Uterus (tissue), 4 donors: ENCODE measurements at places on chromosomes 16 and 17.

- H3K4me1 ChIP-seq, result no peaks in the 10 kb centered on the region
- no peak overlapping the region for H3K4me3 ChIP-seq
- no peaks in the 10 kb centered on the region for H3K27me3 ChIP-seq
These were observed 11.5 kb upstream of the MMD start for GRCh38 chr17:55433029-55433628.

DNA sequence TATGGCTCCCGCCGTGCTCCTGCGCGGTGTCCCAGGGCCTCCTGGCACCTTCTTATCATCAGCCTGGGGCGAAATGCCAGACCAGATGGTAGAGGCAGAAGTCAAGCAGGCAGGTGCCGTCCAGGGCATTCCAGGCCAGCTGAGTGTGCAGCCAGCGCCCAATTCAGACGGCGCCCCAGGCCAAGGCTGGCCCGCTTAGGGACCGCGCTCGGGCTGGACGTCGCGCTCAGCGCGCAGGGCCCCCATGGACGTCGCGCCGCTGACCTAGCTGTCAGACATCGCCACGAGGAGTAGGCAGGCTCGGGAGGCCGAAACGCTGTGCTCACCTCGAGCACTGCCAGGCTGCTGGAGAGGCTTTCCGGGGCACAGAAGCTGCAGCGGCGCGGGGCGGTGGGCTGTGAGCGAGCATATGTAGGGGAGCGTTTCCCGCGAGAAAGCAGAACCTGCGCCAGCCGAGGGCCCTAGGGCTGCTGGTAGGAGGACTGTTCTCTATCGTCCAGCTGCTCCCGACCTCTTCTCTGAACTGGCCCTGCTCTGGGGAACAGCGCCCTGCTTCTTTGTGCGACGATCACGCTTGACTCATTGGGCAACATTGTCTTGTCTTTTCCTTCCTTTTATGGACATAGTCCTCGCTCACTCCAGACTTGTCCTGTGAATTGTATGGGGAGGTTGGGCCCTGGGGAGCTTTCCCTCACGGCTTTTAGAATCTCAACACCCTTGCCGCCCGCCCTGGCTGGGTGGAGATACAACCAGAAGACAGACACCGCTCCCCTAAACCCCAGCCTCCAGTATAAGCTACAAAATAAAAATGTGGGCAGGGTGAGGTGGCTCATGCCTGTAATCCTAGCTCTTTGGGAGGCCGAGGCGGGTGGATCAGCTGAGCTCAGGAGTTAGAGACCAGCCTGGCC is 8.4 kb upstream of the CA4 start:
- no peak overlapping the region for H3K4me3 ChIP-seq
- H3K27me3 ChIP-seq, result peaks cover 20% of the 10 kb centered on the region

- H3K27ac ChIP-seq, result no peak overlapping the region
- no peak for DNase-seq
- H3K27me3 ChIP-seq, result no peaks in the 10 kb centered on the region
- no peaks in the 10 kb centered on the region for H3K4me1 ChIP-seq
- H3K4me3 ChIP-seq, result no peak overlapping the region
These were observed 14.5 kb downstream of the RPRML start for GRCh38 chr17:46964315-46965265.

DNA sequence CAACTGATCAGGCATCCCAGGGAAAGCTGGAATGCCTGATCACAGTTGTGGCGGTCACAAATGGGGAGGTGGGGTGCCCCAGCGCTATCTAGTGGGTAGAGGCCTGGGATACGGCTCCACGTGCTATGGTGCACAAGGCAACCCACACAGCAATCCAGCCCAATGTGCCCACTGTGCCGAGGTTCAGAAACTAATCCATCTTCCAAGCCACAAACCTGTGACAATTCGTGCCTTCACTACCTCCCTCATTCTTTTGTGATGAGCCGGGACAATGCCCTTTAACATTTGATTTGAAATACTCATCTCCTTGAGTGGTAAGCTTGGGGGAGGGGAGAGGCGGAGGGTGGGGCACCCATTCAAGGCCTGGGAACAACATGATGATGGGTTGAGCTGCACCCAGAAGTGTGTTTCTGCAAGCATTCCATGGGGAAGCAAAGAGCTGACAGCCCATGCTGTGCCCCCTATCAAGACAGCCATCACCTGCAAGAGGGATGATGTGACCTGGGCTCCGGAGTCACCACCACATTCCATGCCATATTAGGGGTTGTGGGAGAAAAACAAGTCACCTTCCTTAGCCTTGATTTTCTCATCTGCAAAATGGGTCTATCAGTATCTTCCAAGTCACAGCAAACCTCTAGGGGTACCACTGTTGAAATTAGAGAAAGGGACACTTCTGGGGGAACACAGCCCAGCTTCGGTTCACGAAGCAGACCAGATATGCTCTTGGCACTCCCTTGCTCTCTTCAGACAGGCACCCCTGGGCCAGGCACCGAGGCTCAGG is 3.7 kb downstream of the ELOB start:
- H3K27ac ChIP-seq, result no peak overlapping the region
- peaks cover 12% of the 10 kb centered on the region for H3K4me1 ChIP-seq
- DNase-seq, result no peak

DNA sequence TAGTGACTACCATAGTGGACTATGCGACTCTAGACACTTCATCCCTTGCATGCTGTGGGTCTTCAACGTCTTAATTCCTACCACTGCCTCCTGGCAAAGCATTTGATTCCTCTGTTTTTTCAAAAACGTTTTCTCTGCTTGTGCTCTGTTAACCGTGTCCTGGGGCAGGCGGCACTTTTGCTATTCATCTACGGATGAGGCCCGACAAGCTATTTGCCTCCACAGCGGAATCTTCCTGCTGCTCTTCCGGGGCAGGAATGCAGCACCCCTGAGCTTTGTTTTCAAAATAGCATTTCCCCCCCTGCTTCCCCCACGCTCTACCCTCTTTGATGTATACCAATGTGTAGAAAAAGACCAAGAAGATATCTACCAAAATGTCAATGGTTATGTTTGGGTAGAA is 39.8 kb upstream of the METTL16 start:
- H3K4me1 ChIP-seq, result no peaks in the 10 kb centered on the region
- H3K36me3 ChIP-seq, result no peaks in the 10 kb centered on the region

DNA sequence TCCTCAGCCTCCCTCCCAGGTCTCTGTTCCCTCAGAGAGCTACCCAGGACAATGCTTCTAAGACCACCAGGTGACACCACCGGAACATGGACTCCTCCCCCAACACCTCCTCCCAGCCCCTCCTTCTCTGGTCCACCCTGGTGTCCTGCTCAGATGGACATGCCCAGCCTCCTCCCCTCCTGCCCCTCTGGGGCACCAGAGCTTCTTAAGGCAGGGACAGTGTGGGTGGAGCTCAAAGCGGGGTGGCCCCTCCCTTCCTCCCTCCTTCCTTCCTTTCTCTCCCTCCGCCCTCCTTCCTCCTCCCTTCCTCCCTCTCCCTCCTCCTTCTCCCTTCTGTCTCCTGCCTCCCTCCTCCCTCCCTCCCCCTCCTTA is 22.7 kb downstream of the TRPV3 start:
- no peaks in the 10 kb centered on the region for H3K27me3 ChIP-seq
- H3K27ac ChIP-seq, result no peak overlapping the region
- no peak for DNase-seq
- H3K36me3 ChIP-seq, result no peaks in the 10 kb centered on the region
- H3K4me3 ChIP-seq, result no peak overlapping the region

DNA sequence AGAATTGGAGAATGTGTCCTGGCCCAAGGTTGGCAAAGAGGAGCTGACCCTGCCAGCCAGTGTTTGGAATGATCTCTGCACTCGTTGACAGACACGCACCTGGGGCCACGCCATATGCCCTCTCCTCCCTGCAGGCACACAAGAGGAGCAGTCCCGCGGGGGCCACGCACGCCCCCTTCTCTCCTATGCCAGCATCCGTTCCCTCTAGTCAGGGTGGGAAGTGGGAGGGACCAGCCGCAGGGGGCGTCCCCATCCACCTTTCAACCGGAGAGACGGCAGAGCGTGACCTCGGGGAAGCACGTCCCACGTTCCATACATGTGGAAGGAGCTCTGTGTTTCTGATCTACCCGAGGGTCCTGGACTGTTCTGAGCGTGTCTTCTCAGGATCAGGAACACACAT is 86.9 kb upstream of the ZNF750 start:
- no peaks in the 10 kb centered on the region for H3K4me1 ChIP-seq
- no peaks in the 10 kb centered on the region for H3K27me3 ChIP-seq
- no peaks in the 10 kb centered on the region for H3K36me3 ChIP-seq
- no peak overlapping the region for H3K4me3 ChIP-seq
- H3K27ac ChIP-seq, result no peak overlapping the region

DNA sequence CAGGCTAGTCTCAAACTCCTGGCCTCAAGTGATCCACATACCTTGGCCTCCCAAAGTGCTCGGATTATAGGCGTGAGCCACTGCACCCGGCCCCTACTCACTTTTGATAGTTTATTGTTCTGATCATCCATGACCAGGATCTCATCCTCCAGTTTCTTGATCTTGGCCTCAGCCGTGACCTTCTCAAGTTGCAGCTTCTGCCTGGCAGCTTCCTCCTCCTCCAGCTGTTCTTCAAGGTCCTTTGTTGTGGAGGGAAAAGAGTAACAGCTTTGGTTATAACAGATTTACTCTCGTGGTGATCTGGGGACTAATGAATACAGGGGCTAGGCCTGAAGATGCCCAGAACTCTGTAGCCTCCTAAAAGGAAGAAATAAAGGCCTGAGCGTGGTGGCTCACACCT is 89.9 kb downstream of the NDE1 start:
- no peak for DNase-seq
- no peak overlapping the region for H3K27ac ChIP-seq
- no peak overlapping the region for H3K4me3 ChIP-seq
- H3K4me1 ChIP-seq, result no peaks in the 10 kb centered on the region

GRCh38 chr16:88703486-88704309 is 2.5 kb downstream of the RNF166 start:
- H3K27ac ChIP-seq, result no peak overlapping the region
- H3K27me3 ChIP-seq, result no peaks in the 10 kb centered on the region
- H3K4me3 ChIP-seq, result no peak overlapping the region
- no peak for DNase-seq

DNA sequence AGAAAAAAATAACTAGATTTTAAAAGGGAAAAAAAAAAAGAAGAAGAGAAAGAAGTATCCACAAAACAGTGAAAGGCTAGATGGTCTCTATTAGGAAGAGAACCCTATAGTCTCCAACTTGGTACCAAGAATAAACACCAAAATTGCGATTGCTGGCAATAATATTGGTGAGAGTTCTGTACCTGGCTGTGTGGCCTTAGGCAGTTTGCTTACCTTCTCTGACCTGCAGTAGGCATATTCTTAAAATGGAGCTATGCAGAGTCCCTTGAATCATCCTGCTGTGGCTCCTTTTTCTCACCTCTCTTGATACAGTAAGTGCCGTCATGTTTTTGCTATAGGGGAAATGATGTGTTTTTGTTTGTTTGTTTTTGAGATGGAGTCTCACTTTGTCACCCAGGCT is 35.1 kb downstream of the BRCA1 start:
- DNase-seq, result no peak
- H3K27me3 ChIP-seq, result no peaks in the 10 kb centered on the region
- H3K27ac ChIP-seq, result no peak overlapping the region
- no peaks in the 10 kb centered on the region for H3K36me3 ChIP-seq
- H3K4me1 ChIP-seq, result no peaks in the 10 kb centered on the region
